ENCODE measurements at places on chromosomes 1 and 21.

GRCh38 chr1:200862713-200863415 lies 9.9 kb upstream of the GPR25 start:
- DNase-seq, result no peak

DNA sequence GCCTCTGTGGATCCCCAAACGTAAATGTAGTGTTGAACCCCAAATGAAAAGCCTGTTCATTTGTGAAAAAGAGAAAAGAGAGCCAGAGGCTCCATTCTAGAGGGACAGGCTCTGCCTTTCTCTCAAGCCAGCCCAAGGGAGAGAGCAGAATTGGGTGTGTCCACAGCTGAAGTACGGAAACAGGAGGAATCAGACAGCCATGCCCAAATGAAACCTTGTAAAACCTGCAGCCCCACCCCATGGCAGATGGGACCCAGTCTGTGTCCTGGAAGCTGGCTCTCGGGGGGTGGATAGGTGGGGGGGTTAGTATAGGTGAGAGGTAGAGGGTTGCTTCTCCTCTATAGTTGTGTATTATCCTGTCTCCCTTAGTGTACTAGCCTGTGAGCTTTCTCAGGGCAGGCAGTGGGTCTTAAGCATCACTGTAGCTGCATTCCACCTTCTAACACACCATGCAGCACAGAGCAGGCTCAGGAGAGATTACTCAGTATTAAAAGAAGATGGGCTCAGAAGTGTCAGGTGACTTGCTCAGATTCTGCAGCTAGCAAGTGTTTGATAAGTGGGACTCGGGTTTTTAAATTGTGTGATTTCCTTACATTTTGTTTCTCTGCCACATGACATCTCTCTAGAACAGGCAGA lies 67.4 kb upstream of the SIPA1L2 start:
- DNase-seq, result no peak

- DNase-seq, result peak; percentile 48
These were observed 11.8 kb downstream of the RCAN1 start for GRCh38 chr21:34603002-34603709.

GRCh38 chr1:29581256-29581655 lies 344.9 kb downstream of the PTPRU start:
- no peak for DNase-seq

- DNase-seq, result no peak
These were observed 921 bp upstream of the ASCL5 start for GRCh38 chr1:201127755-201128455.

- no peak for DNase-seq
These were observed 3.3 kb downstream of the METTL13 start for GRCh38 chr1:171784784-171785183.

GRCh38 chr1:7538033-7538432 lies 233.1 kb upstream of the VAMP3 start:
- DNase-seq, result no peak

GRCh38 chr1:18583326-18583941 lies 47.2 kb upstream of the PAX7 start:
- no peak for DNase-seq

DNA sequence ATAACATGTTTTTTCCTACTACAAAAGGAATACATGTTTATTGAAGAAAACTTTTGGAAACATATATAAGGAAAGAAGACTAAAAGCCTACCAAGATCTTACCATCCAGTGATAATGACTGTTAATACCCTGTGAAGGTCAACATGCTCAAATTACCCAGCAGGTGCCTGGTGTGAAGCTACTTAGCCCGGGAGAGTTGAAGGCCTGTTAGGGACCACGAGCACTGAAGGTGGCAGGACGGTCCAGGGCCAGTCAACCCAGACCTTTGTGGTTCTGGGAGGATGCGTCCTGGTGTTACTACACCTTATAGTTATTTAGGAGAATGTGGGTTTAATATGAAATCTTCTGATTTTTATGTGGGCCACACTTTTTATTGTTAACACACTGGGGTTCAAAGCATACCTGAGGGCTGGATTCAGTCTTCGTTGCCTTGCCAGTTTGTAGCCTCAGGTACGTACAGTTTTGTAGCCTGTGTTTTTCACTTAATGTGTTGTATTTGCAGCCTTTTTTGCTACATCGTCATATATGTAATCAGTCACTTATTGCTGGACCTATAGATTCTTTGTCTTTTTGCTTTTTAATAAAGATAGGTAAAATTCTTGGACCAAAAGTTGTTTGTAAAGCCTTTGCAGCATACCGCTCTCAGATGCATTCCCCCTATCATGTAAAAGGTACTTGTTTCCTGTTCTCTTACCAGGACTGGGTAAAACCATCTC lies 9.8 kb downstream of the ITSN1 start:
- no peak for DNase-seq

GRCh38 chr21:38311765-38312164 lies 55.0 kb downstream of the KCNJ15 start:
- no peak for DNase-seq

- no peak for DNase-seq
These were observed 35.8 kb downstream of the CELF3 start for GRCh38 chr1:151680826-151681225.

DNA sequence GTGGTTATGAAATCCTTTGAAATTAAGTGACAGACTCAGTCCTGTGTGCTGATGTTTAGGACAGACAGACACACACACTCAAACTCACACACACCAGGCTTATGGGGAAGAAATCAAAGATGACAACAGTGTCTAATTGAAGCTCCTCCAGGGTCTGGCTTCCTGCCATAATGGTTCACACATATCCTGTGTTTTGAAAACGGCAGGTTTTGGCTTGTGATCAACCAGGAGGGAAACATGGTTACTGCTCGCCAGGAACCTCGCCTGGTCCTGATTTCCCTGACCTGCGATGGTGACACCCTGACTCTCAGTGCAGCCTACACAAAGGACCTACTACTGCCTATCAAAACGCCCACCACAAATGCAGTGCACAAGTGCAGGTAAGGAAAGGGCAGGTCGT lies 4.6 kb downstream of the MTARC1 start:
- DNase-seq, result no peak

GRCh38 chr1:8905582-8906191 lies 27.2 kb upstream of the ENO1 start:
- DNase-seq, result no peak
